ENCODE measurements at places on chromosomes 7 and 10. TPM values are rescaled to one million over a fixed set of nuclear protein-coding genes. Genes with fewer than 3 reads are reported as not detected.

AKR1C4 gene
- 154 TPM for total RNA-seq

IFIT2 gene
- 5.5 TPM for total RNA-seq

SOSTDC1 gene
- total RNA-seq, result 0.56 TPM

STAG3 gene
- total RNA-seq, result 0.28 TPM

ZNF511 gene
- total RNA-seq, result 31.3 TPM

DPP6 gene
- not detected for total RNA-seq

SFTPD gene
- 0.17 TPM for total RNA-seq

AOC1 gene
- 0.08 TPM for total RNA-seq

NME8 gene
- 0.08 TPM for total RNA-seq

RP9 gene
- 3.6 TPM for total RNA-seq

CTBP2 gene
- total RNA-seq, result 59.2 TPM

PRKAR2B gene
- 1.6 TPM for total RNA-seq

CELF2 gene
- total RNA-seq, result 8.5 TPM

TCERG1L gene
- not detected for total RNA-seq

USP54 gene
- 3.6 TPM for total RNA-seq

C10orf67 gene
- total RNA-seq, result not detected

DNA sequence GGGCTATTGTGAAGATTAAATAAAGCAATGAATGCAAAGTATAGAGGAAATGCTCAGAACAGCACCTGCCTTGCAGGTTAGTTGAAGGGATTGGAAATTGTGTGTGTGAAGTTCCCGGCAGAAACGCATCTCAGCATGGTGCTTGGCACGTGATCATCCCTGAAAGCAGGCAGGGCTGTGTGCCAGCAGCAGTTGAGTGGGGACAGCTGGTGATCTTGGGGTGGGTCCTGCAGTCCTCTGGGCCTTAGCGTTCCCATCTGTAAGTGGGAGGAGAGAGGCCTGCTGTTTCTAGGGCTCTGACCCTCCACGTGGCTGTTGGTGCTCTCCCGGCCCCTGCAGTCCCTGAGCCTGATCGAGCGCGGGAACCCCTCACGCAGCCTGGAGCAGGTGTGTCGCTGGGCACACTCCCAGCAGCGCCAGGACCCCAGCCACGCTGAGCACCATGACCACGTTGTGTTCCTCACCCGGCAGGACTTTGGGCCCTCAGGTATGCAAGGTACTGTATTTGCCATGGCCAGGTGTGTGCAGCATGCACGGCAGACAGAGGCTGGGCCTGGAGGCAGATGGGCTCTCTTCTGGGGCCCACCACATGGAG lies 55.3 kb downstream of the TBATA start:
- DNase-seq, result no peak

- DNase-seq, result no peak
These were observed 95.8 kb downstream of the NRP1 start for GRCh38 chr10:33238643-33239042.

DNA sequence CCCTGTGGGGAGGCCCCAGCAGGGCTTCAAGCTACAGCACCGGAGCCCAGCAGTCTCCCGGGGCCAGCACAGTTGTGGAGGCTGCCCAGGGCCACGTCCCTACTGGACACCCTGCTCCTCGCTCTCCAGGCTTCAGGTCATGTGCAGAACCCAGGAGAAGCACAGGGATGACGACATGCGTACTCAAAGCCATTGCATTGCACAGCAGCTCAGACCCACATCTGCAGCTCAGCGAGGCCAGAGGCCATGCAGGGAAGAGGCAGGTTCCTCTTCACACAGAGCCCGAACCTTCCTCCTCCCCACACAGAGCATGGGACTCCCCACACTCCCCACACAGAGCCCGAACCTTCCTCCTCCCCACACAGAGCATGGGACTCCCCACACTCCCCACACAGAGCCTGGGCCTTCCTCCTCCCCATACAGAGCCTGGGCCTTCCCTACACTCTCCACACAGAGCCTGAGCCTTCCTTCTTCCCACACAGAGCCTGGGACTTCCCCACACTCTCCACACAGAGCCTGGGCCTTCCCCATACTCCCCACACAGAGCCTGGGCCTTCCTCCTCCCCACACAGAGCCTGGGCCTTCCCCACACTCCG lies 12.3 kb downstream of the CFAP46 start:
- DNase-seq, result no peak

DNA sequence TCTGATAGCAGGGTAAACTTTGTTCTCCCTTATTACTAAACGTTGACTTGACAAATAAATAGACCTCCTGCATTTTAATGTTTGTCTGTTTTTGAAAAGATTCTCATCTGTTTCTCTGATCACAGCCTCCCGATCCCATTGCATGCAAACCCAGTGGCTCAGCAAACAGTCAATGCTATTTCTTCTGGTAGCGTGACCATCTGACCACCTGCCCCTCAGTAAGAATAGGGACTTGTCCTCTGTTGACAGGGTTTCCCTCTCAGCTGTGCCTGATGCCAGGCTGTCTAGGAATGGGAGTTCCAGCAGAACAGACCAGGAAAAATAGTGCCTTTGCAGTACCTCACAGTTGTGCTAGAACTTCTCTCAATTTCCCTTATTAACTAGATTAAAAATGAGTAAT lies 40.7 kb upstream of the EBLN1 start:
- DNase-seq, result no peak

DNA sequence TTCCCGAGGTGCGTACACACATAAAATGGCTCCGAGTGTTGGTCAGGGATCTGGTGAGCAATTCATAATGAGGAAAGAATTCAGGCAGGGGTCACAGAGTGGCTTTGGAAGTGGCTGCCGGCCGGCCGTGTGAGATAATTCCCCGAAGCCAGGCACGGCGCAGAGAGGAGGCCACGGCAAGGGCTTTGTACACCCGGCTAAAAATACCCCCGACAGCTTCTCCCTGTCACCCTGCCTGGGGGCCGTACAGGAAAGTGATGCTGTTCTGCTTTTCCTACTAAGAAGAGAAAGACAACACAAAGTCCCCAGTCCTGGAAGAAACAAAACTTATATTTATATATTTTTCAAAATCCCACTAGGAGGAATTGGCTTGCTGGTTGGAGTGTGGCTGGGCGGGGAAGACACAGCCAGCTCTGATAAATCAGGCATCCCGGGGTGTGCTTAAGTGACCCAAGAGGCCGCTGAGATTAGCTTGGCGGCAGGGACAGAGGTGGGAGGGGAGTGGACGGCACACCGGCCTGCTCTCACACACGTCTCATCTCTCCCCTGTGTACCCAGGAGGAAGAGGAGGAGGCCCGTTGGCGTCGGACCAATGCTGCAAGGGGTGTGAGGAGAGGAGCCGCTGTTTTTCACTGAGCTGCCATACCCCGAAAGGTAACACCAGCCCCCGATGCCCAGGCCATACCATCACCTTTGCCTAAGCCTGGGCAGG lies 70.5 kb downstream of the ZMIZ1 start:
- DNase-seq, result no peak

DNA sequence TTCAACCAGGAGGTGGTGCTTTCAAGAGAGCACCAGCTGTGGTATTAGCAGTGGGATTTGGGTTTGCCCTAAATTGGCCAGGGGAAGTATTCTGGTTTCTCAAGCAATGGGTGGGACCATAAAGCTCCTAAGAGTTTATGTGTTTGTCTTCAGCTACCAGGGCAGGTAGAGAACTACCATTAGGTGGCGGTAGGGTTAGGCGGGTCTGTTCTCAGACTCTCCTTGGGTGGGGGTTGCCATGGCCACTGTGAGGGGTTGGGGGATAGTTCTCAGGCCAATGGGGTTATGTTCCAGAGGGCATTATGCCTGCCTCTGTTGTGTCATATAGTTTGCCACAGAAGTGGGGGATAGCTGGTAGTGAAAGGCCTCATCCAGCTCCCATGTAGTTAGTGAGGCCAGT lies 47.7 kb upstream of the BICC1 start:
- DNase-seq, result no peak

- DNase-seq, result no peak
These were observed 23.2 kb upstream of the ARHGAP22 start for GRCh38 chr10:48627984-48628609.

- no peak for DNase-seq
These were observed 254.1 kb downstream of the ADARB2 start for GRCh38 chr10:1483246-1483645.

DNA sequence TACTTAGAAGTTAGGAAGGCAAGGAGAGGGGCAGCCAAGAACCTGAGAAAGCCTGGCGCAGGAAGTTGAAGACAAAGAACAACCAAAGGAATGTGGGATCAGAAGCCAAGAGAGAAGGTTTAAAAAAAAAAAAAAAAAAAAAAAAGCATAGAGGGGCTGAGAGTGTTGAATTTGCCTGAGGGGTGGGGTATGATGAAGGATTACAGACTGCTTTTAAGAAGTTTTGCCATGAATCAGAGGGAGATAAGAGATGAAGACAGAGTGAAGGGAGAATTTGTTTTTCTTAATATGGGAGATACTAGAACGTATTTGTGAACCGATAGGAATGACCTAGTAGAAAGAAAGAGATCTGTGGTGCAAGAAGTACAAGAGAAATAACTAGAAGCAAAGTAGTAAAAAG lies 6.7 kb downstream of the SLC26A4 start:
- DNase-seq, result no peak

- no peak for DNase-seq
These were observed 6.1 kb upstream of the CREB5 start for GRCh38 chr7:28406192-28406591.

DNA sequence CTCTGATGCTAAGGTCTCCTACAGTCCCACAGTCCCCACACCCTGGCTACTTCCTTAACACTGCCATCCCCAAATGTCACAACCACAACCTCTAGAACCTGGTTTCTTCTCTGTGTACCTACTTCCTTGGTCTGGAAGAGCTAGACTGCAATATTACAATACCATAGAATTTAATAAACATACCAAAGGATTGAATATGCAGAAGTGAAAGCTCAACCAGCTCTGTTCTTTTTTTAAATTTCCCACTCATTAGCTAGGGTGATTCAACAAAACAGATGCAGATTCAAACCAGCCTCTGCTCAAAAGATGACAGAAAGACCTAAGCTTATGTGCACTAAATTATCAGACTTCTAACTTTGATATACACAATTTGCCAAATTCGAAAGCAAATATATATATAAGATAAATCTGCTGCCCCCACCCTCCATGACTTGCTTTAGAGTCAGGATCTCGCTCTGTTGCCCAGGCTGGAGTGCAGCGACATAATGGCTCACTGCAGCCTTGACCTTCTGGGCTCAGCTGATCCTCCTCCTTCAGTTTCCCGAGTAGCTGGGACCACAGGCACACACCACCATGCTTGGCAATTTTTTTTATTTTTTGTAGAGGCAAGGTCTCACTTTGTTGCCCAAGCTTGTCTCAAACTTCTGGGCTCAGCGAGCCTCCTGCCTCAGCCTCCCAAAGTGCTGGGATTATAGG lies 212.6 kb downstream of the CHCHD3 start:
- DNase-seq, result no peak

- no peak for DNase-seq
These were observed 498.2 kb downstream of the PHTF2 start for GRCh38 chr7:78296644-78297371.

- no peak for DNase-seq
These were observed 8.9 kb upstream of the CUBN start for GRCh38 chr10:17138460-17139042.

DNA sequence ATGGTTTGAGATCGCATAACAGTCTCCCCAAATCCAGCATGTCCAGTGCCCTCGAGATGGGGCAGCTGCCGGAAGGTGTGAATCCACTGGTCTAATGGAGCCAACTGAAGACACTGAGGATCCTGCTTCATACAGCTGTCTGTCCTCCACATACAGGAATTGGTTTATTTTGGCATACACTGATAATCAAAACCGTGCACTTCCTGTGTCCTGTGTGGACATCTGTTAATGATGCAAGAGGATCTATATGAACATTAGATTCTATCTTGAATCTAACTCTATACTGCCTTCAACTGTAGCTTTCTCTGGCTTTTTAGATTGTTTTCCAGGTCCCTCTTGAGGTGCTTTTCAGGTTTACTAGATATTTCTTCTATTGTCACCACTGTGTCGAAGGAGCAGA lies 3.0 kb upstream of the JAZF1 start:
- no peak for DNase-seq

DNA sequence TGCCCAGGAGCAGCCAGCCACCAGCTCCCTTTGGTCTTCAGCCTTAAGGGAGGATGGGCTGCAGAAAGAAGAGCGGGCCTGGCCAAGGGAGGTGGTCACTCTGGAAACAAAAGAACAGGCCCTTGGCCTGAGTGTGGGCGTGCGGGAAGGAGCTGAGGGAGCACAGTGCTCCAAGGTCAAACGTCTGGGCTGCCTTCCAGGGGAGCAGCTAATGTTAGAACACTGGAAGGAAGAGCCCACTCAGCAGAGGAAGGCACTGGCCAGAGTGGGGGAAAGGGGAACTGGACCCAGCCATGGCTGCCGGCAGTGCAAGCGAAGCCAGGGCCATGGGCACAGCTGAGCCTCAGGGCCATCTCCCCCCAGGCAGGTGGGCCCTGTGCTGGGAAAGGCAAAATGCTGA lies 42.7 kb downstream of the FAM53B start:
- no peak for DNase-seq

- no peak for DNase-seq
These were observed 135.5 kb upstream of the IMMP2L start for GRCh38 chr7:111697771-111698170.

DNA sequence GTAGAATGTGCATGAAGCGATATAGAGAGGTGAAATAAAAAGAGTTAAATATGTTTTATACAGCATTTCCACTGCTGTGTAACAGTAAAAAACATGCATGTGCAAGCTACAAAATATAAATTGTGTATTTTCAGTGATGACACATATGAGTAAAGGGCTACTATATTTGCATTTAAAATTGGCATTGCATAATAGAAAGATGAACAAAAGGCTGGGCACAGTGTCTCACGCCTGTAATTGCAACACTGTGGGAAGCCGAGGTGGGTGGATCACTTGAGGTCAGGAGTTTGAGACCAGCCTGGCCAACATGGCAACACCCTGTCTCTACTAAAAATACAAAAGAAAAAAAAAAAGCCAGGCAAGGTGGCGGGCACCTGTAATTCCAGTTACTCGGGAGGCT lies 79.8 kb upstream of the CCDC71L start:
- DNase-seq, result no peak

- no peak for DNase-seq
These were observed 77.9 kb downstream of the CARD11 start for GRCh38 chr7:2965745-2966270.

GRCh38 chr7:98879979-98880315 lies 1.6 kb downstream of the TRRAP start:
- DNase-seq, result no peak

DNA sequence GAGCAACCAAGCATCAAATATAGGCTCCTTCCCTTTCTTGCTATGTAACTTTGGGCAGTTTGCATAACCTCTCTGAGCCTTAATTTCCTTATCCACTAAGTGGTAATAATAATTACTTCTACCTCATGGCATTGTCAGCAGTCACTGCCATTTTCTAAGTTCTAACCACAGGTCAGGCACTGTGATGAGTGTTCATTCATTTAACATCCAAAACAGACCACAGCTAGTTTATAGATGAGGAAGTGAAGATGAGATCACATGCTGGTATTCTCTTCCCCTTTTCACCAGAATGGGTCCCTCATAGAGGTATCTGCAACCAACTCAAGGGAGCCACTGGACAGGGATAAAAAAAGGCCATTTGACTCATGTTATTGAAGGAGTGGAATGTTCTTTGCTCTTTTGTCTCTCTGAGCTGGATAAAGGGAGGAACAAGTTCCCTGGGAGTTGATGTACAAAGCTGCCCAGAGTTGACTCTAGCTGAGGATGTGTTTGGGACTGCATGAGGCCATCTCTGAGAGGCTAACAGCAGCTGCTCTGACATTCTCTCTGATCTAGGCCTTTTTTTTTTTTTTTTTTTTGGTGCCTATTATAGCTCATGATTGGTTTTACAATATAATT lies 65.0 kb downstream of the DNAJC12 start:
- no peak for DNase-seq

GRCh38 chr10:51468424-51468823 lies 231.0 kb downstream of the CSTF2T start:
- DNase-seq, result no peak
